Hindlimb muscle (tissue), 1 donor: ENCODE measurements at places on chromosomes 16 and 17. TPM values are rescaled to one million over a fixed set of nuclear protein-coding genes. Genes with fewer than 3 reads are reported as not detected.

DNA sequence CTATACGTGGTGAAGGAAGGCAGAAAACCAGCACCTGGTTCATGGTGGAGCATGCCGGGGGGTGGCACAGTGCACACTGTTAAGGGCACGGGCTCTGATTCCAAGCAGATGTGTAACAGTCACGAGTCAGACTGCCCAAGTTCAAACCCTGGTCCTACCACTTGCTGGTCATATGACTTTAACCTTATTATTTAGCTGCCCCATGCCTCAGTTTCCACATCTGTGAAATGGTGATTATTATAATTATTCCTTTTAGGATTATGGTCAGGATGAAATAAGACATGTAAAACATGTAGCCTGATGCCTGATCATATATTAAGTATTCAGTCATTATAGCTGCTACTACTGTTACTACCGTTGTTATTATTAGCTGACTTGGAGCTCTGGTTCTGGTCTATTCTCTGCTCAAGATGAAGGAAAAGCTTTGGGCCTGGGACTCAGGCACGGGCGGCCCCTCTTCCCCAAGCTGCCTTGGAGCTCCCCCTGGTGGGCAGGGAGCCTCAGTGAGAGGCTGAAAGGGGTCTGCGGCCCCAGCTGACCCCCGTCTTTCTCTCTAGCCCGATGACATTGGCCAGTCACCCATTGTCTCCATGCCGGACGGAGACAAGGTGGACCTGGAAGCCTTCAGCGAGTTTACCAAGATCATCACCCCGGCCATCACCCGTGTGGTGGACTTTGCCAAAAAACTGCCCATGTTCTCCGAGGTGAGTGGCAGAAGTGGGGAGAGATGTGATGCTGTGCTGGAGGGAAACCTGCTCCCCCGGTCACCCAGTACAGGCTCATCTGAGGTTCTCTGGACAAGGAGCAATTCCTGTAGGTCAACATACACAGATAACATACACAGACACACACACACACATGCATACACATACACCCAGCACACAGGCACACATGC lies 14.0 kb downstream of the NR1D1 start:
- no peak for DNase-seq

Gene CRYM
- polyA plus RNA-seq: not detected

- DNase-seq: no peak
These were observed 199.5 kb downstream of the SNX29 start for GRCh38 chr16:12176051-12176450.

DNA sequence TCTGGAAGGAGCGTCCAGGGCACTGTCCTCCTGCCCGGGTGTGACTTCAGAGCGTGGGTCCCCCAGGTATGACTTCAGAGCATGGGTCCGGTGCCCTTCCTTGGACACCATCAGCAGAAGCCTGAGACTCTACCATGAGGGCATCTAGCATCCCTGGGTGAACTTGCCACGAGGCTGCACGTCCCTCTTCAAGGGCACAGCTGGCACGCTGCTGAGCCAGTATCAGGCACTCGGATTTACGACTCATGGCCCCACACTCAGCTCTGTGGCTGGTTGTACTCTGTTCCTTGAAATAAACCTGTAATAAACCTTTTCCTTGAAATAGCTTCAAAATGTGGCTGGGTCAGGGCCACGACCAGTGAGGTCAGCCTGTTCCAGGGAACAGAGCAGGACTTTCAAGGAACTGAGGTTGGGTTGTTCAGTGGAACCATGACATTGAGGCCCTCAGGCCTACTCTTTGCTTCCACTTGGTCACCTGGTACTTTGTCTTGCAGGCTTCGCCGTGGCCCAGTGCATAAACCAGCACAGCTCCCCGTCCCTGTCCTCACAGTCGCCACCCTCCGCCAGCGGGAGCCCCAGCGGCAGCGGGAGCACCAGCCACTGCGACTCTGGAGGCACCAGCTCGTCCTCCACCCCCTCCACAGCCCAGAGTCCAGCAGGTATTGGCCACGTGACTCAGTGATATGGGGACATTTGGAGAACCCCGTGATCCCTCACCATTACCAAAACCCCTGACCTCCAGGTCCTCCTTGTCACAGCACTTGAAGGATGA lies 89.9 kb downstream of the SOCS1 start:
- DNase-seq: no peak

Gene GAS7
- 57.4 TPM for polyA plus RNA-seq

Gene ZP2
- polyA plus RNA-seq: 0.18 TPM
